Epithelial cell of prostate (primary cell): ENCODE measurements at places on chromosomes 7 and 10.

DNA sequence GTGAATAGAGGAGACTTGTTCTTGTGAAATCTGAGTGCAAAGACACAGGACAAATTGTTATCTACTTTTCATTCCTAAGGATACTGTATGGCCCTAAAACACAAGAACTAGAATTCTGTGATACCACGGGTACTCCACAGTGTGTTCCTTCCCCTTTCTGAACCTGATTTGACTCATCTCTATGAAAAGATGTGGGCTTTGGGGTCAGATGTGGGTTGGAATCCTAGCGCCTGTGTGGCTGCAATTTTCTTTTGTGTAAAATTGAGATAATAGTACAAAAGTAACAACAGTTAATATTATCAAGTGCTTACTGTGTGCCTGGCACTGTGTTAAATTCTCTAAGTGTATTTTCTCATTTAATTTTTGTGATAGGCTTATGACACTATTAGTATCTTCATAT lies 8.1 kb downstream of the SRGN start:
- DNase-seq = no peak

DNA sequence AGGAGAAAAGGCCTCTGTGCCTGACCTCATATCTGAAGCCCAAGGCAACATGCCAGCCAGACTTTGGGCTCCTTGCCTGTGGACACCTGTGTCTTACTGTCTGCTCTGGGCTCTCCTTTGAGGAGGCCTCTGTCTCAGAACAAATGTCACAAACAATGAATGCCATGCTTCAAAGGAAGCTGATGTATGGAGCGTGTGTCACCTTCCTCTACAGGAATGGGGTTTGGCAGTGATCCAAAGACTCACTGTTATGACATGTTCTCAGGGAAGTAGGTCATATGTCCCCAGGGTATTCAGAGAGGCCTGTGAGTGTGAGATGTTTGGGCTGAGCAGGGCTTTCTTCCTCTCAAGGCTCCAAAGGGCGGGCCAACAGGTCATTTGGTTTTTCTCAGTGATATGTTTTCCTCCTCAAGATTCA lies 38.4 kb downstream of the PTPRE start:
- peak; percentile 87 for DNase-seq

- no peak for DNase-seq
These were observed 447.4 kb upstream of the PFKP start for GRCh38 chr10:2619916-2620315.

DNA sequence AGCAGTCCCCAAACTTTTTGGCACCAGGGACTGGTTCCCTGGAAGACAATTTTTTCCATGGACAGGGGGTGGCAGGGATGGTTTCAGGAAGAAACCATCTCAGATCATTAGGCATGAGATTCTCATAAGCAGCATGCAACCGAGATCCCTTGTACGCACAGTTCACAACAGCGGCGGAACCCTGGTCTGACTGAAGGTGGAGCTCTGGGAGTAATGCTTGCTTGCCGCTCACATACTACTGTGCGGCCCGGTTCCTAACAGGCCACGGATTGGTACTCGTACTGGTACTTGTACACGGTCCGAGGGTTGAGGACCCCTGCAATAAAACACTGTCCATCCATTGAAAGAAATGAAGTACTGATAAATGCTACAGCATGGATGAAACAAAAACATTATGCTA lies 32.8 kb downstream of the MKRN1 start:
- DNase-seq = no peak

- no peak for DNase-seq
These were observed 12.2 kb upstream of the FIGNL1 start for GRCh38 chr7:50462361-50462760.

DNA sequence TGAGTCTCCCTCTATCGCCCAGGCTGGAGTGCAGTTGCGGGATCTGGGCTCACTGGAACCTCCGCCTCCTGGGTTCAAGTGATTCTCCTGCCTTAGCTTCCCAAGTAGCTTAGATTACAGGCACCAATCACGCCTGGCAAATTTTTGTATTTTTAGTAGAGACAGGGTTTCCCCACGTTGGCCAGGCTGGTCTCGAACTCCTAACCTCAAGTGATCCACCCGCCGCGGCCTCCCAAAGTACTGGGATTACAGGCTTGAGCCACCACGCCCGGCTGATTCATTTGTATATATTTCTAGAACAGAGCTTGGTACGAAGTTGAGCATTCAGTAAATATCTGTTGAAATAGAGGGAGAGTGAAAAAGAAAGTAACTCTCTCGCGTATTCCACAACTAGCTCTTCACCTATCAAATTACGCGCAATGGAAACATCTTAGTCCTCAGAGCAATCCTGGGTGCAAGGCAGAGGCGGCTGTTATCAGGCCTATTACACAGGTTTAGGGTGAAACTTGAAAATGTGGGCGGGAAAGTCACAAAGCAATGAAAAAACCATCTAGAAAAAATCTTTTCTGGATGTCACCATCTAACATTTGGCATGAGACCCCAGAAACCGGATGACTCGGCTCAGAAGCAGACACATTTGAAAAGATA lies 707 bp upstream of the GHITM start:
- DNase-seq = no peak

- no peak for DNase-seq
These were observed 37.6 kb downstream of the ENTPD1 start for GRCh38 chr10:95793401-95794045.

GRCh38 chr10:70777063-70777875 lies 7.9 kb downstream of the TBATA start:
- no peak for DNase-seq

DNA sequence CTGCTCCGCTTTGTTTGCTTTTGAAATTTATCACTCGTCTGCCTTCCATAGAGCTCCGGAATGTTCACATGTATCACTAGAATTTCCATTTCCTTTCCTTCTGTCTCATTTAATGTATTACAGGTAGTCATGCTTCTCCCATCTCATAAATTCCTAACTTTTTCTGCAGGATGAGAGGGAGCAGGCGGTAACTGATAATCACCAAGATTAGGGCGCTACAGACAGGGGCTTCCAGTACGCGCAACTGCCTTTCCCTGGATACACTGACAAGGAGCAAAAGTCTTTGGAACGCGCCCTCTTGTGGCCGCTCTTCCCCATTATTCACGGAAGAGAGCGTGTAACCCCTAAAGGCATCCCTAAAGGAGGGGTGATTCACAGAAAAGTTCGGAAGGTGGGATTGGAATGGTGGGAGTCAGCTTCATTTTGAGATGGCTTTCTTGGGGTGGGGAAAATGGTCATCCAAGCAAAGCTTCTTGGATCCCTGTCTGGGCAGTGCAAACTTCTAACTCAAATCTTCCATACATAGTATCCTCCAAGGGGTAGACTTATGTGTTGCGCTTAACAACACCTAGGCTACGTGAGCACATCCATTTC lies 6.5 kb downstream of the INHBA start:
- DNase-seq = no peak

DNA sequence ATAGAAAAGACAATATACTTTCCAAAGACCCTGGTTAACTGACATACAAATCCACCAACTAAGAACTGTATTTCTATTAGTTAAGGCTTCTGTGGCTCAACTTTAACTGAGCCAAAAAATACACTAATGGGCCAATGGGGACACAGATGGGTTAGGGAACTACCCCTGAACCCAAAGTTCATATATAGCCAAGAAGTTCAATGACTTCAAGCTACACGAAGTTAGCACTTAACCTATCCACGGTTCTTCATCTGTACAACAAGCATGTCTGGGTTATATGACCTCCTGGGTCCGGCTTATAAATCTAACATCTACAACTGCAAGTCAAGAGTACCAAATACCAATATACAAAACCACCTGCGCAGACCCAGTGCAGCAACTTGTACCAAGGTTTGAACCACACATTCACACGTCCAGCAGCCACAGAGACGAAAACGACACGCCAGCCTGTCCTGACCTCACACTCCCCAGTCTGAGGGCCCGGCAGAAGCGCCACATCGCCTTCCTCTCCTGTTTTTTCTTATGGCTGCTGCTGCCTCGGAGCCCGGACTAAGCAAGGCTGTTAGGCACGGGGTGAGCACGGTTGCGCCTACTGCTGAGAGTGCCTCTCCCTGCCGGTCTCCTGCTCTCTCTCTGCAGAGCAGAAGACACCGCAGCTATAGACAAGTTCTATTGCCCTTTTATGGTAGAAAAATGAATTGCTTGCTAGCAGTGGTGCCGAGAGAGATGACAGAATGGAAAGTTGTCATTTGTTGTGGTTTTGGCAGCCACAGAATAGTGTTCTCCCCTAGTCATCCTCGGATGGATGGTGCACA lies 86.3 kb downstream of the RNF216 start:
- DNase-seq = no peak

- DNase-seq = no peak
These were observed 38.5 kb downstream of the LRRN3 start for GRCh38 chr7:111129435-111129834.

GRCh38 chr10:116825901-116826300 lies 23.4 kb upstream of the ENO4 start:
- no peak for DNase-seq

- DNase-seq = no peak
These were observed 131.8 kb downstream of the PTPN20 start for GRCh38 chr10:47042780-47043750.

DNA sequence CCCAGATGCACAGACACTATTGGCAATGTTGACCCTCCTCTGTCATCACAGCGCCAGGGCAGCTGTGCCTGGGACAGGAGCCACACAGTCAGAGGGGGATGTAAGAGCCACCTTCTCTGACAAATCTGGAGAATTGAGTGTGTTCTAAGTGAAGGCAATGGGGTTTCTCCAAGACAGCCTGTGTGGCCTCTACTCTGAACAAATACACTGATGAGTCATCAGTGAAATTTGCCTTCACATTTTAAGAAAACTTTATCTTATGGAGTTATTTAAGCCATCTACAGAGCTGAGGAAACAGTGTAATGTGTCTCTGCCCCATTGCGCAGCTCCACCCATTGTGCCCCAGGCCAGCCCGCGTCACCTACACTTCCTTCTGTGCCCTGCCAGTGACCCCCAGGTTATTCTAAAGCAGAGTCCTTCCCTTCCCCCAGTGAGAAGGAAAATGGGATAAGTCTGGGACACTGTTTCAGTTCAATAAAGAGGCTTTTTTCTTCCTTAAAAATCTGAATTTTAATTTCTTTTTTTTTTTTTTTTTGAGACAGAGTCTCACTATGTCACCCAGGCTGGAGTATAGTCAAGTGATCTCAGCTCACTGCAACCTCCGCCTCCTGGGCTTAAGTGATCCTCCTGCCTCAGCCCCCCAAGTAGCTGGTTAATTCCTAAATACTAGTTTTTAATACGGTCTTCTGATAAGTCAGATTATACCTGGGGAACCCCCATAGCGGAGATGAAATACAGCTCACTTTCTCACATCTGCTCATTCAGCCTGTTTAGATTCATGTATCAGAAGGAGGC lies 21.8 kb downstream of the AKR1E2 start:
- DNase-seq = no peak

GRCh38 chr7:151694828-151695580 lies 175.3 kb upstream of the RHEB start:
- no peak for DNase-seq

GRCh38 chr7:141943846-141944245 lies 2.9 kb downstream of the CLEC5A start:
- DNase-seq = no peak

DNA sequence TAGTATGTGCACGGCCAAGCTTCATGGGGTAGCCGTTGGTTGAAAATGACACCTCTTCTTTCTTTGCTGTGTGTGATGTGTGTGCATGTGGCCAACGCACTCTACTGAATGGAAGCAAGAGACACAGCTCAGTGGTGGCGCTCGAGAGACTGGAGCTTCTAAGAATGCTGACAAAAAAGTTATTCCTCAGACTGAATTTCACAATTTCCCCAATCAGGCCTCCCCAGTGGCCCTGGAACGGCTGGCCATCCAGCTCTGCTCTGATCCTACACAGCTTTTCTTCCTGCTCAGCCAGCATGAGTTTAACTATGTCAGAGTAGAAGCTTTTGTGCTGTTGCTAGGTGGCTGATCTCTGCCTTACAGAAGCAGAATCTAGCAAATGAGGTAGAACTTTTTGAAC lies 186.7 kb upstream of the PLXDC2 start:
- DNase-seq = no peak

DNA sequence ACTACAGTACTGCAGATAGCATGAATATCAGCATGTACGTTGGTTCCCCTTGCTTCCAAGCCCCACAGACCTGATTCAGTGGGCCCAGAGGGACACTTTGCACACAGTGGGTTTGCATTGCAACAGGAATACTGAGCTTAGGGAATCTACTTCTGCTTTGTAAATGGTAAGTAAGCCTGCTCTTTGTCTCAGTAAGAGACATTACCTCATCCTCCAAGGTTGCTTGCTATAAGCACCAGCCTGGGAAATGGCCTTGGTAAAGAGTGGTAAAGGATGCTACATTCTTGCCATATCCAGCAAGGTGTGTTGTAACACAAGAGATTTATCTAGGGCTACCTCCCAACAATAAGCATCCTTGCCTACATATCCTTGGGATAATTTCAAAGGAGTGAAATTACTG lies 730.5 kb downstream of the INHBA start:
- DNase-seq = no peak

DNA sequence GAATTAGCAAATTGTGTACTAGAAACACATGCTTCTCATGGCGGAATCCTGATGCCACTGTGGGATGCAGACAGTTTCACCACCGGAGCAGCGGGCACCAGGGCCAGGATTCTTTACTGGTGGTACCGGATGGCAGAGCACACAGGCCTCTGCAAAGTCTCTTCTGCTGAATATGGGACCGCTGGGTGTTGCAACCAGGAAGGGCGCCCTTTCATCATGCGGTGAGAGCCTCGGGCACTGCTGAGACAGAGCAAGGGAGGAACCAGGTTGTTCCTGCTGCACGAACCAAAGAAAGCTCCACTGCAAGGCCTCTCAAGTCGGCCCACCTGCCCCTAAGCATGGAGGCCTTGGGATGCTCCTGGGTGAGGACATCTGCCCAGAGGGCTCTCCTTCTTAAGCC lies 57.0 kb upstream of the NMT2 start:
- no peak for DNase-seq
